ENCODE measurements at places on chromosomes 13 and 19.

DNA sequence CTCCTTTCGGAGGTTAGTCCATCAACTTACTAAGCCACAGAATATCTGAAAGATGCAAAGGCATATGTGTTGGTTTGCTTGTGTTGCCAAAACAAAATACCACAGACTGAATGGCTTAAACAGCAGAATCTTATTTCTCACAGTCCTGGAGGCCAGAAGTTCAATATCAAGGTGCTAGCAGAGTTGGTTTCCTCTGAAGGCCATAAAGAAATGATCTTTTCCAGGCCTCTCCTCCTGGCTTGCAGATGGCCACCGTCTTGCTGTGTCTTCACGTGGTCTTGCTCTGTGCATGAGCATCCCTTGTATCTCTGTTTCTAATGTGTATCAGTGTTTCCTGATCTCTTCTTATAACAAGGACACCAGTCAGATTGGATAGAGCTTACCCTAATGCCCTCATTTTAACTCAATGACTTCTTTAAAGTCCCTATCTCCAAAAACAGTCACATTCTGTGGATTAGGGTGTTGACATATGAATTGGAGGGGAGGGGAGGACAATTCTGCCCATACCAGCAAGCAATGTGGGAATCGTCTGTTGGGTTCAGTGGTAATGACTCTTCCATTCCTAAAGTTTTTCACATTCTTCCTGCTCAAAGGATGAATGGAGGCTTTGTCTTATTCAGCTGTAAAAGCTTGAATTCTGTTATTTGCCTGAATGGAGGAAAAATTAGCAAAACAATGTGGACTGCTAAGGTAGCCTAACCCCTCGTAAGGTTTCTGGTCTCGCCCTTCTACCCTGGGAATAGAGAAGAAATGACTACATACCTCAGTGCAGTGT, 715.7 kb downstream of the DIAPH3 start:
- no peak for DNase-seq

DNA sequence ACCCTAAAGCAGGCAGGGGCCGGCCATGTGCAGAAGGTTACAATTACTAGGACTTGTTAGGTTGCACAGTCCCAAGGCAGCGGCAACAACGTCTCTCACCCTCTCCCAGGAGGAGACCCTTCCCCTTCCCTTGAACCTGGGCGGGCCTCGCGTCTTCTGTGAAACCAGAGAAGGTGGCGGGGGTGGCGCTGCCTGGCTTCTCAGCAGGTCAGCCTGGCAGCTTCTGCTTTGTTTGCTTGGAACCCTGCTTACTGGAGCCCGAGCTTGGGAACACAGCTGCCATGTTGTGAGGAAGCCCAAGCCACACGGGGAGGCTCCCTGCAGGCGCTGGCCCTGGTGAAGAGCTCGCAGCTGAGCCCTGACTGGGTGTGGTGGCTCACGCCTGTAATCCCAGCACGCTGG, 15.5 kb downstream of the MKNK2 start:
- no peak for DNase-seq

GRCh38 chr19:30516531-30516930, 144.3 kb downstream of the ZNF536 start:
- DNase-seq = no peak

GRCh38 chr13:111061358-111062045, 53.6 kb upstream of the ARHGEF7 start:
- DNase-seq = no peak

GRCh38 chr19:40411125-40411842, 1.9 kb downstream of the PRX start:
- no peak for DNase-seq

DNA sequence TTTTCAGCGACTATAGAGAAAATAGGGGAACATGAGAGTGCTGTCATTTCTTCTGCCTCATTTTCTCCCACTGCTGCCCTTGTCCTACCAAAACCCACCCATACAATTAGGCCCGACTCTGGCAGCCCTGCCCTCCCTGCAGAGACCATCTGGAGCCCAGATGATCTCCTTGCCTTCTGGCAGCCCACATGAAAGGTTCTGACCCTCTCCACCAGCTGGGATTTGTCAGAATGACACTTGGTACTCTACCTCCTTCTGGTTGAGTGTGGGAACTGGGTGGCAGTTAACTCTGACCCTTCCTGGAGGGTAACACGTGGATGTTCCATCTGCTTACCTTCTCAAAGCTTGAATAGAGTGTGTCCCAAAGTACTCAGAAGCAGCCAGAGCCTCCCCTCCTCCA, 21.0 kb upstream of the SIAH3 start:
- DNase-seq = peak; percentile 42

DNA sequence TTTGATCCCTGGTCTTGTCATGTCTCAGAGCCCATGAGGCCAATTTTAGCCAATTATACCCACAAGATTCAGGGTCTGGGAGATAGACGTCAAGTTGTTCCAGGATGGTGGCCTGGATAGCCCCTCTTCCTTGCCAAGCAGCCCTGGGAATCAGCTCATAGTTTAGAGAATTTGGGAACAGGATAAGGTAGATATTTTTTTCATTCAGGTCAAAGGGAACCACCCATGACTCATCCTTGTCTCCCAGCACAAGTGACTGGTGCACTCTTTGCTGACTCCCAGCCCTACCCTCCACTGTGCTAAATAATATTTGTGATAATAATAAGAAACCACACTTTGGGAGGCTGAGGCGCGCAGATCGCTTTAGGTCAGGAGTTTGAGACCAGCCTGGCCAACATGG, 17.1 kb upstream of the S1PR4 start:
- DNase-seq = peak; percentile 72

GRCh38 chr19:19217099-19217498, 5.3 kb downstream of the NCAN start:
- DNase-seq = peak; percentile 41

GRCh38 chr13:100870898-100871297, 196.3 kb upstream of the TMTC4 start:
- DNase-seq = no peak

- no peak for DNase-seq
These were observed 4.0 kb downstream of the NOP53 start for GRCh38 chr19:47749326-47749725.

DNA sequence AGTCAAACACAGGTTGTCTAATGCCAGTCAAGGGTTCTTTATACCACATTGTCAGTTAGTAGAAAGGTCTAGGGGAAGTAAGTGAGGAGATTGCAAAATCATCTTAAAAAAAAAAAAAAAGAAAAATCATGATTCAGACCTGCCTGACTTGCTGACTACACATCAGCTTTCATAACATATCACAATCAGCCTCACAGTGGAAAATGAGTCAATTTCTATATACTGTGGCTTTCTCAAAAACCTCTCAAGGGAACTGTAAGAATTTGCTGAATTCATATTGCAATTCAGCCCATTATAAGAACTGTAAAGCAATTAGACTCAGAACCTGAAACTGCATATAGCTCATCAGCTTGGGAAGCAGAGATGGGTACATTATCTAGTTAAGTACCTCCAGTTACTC, 75.3 kb upstream of the GPC6 start:
- DNase-seq = peak; percentile 93

DNA sequence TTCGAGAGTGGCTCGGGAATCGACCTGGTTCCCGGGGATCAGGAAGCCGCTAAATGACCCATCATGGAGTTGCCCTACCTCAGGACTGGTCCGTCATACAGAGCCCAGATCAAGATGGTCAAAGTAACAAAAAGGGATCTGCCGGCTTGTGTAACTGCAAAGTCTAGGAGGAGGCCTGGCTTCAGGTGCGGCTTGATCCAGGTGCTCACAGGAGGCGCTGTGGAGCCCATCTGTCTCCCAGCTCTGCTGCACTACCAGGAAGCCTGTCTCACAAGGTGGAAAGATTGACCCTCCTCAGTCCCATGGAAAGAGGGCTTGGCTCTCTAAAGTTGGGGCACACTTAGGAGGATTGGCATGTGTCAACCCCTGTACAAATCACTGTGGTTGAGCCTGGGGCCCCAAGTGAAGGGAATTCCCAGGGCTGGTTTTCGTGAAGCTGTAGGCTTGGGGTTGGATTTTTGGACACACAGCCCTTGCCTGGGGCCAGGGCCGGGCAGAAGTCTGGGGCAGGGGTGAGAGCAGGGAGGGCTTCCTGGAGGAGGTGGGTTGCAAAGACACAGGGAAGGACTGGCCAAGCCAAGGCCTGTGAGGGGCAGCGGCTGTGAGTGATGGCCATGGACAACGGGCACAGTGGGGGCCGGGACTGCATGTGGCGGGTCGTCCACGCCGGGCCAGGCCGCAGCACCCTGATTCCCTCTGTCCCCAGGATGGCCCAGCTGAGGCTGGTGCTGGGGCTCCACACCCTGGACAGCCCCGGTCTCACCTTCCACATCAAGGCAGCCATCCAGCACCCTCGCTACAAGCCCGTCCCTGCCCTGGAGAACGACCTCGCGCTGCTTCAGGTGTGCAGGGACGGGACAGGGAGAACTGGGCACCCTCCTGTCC, 4.2 kb downstream of the GZMM start:
- DNase-seq = no peak

GRCh38 chr13:97240788-97241734, 18.9 kb downstream of the MBNL2 start:
- DNase-seq = no peak

DNA sequence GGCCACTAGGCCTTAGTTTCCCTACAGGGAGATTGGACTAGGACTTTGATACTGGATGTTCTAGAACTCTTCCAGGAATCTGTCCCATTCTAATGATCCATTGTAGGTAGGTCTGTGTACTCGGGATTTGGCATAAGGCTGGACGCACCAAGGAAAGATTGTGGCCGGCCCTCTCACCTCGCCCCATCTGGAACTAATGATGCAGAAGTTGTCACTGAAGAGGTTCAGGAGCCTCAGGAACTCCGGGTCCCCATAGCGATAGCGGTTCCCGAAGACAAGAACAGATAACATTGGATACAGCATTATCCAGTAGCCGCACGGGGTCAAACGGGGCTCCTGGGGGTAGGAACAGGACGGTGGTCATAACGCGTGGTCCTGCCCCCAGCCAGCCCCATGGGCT, 11.2 kb downstream of the EGLN2 start:
- no peak for DNase-seq

GRCh38 chr13:106099765-106100164, 435.7 kb downstream of the EFNB2 start:
- no peak for DNase-seq

Measured in fibroblast of mammary gland (primary cell).